ENCODE measurements at places on chromosomes 4 and X. TPM values are rescaled to one million over a fixed set of nuclear protein-coding genes. Genes with fewer than 3 reads are reported as not detected.

The RNF113A gene
- 11.7 TPM for total RNA-seq

The SHROOM2 gene
- total RNA-seq = not detected

The TMEM35A gene
- 14.4 TPM for total RNA-seq

The SMIM9 gene
- not detected for total RNA-seq

The SH3TC1 gene
- total RNA-seq = 1.5 TPM

The NALF2 gene
- total RNA-seq = not detected

The REELD1 gene
- total RNA-seq = not detected

The RNF212 gene
- 6.9 TPM for total RNA-seq

All from fibroblast of the aortic adventitia (primary cell).